ENCODE measurements at places on chromosomes 4 and X.

DNA sequence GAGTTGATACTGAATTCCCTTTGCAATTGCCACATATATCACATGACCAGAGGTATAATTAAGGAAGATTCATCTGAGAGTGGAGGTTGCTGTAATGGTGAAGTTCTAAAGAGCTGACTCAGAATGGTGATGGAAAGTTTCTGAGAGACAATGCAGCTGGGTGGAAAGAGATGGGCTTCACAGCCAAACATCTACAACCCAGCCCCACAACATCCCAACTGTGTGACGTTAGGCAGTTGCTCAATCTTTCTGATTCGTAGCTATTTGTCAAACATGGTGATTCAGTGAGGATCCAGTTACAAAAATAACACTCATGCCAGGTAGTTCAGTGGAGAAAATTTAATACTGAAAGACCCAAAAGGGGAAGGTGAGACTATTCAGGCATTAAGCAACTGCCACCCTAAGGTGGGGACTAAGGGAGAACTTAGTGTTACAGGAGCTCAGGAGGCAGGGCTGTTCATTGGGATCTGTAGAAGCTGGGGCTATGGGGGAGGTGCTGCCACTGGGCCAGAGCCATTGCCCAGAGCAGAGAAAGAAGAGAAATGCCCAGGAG, 6.9 kb upstream of the AFF1 start:
- no peak for DNase-seq

GRCh38 chrX:29478336-29479069, 736.9 kb upstream of the MAGEB2 start:
- DNase-seq, result peak; percentile 41

GRCh38 chr4:115201042-115201330, 87.6 kb upstream of the NDST4 start:
- DNase-seq, result no peak

- DNase-seq, result no peak
These were observed 488.9 kb upstream of the PCDH10 start for GRCh38 chr4:132660181-132660580.

DNA sequence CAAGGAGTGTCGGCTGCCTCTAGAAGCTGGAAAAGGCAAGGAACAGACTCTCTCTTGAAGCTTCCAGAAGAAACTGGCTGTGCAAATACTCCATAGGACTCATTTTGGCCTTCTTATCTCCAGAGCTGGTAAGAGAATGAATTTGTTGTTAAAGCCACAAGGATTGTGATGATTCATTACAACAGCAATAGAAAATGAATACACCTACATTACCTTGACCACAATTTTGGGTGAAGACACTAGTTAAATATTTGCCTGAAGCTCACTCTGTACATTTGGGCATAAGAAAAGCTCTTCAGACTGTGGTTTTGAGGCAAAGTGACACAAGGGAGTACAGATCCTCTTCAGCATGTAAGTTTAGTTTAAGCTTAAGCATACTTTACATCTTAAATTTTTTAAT, 134.5 kb upstream of the TLL1 start:
- DNase-seq, result no peak

GRCh38 chr4:65535113-65535512, 135.2 kb downstream of the EPHA5 start:
- no peak for DNase-seq

GRCh38 chr4:111263836-111264235, 641.0 kb upstream of the PITX2 start:
- peak; percentile 55 for DNase-seq

GRCh38 chrX:13268874-13269273, 51.0 kb downstream of the ATXN3L start:
- DNase-seq, result no peak

DNA sequence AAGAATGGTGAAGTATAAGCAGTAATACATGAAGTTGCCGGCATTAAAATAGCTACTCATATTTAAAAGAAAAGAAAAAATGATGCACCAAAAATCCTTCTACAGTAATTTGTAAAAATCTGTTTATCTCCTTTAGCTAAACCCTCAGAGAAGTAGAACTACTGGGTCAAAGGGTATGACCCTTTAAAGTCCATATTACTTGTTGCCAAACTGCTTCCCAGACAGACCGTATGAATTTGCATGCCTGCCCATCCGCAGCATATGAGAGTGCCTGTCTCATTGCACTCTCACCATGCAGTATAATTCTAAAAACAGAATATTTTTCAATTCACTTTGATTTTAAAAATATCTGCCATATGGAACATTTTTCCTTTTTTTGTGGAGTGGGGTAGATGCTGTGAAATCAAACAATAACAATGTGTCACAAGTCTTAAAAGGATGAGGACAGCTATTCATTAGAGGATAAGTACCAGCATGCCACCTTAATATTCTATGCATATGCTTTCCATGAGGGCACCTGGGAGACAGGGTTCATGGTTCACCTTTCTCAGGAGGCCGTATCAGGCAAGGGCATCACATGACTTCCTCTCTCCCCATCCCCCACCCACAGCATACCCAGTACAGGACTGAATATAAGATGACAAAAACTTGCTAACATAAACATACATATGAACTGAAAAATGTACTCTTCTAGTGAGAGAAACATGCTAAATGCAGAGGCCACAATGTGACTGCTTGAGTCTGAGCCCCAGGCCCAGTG, 17.8 kb downstream of the ZDHHC9 start:
- DNase-seq, result no peak

DNA sequence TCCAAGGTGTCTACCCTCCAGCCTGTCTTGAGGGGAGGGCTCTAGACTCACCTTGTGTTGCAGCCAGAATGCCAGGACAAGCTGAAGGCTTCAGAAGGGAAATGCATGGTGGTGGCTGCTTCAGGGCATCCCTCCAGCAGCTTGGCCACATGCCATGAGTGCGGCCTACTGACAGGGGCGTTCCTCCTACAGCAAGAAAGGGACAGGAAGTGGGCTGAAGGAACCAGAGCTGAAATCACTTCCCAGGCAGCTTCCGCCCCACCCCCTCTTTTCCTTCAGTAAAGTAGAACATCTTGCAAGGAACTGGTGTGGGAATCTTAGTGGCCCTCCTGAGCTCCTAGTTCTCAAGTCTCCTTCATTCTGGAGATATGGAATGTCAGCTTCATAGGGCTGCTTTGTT, 167.5 kb upstream of the DGKK start:
- DNase-seq, result no peak

- no peak for DNase-seq
These were observed 28.4 kb upstream of the WFS1 start for GRCh38 chr4:6241062-6241845.

GRCh38 chr4:76607846-76608245, 172.8 kb downstream of the SHROOM3 start:
- no peak for DNase-seq

DNA sequence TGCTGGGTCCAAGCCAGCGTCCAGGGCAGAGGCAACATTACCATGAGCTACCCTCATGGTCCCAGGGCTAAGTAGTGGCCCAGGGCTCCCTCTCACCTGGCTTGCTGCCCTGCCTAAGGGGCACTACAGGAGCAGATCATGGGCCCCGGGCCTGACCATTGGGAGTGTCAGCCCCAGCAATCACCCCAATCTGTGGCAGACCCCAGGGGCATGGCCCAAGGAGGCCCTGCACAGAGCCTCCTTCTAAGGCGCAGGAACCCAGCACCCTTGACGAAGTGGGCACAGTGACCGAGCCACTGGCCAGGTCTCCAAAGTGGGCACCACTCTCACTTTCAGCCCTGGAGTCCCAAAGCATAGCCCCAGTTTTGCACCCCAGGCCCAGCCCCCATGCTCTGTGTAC, 667.1 kb downstream of the SH3BGRL start:
- no peak for DNase-seq

- no peak for DNase-seq
These were observed 155.6 kb upstream of the PACRGL start for GRCh38 chr4:20544645-20545044.

GRCh38 chr4:189162888-189163287, 777.8 kb upstream of the FRG1 start:
- no peak for DNase-seq

GRCh38 chr4:167234316-167234881, at the start of gene SPOCK3:
Gene SPOCK3, minus strand, starts transcription at chr4:167234494.
- DNase-seq, result peak; percentile 56

DNA sequence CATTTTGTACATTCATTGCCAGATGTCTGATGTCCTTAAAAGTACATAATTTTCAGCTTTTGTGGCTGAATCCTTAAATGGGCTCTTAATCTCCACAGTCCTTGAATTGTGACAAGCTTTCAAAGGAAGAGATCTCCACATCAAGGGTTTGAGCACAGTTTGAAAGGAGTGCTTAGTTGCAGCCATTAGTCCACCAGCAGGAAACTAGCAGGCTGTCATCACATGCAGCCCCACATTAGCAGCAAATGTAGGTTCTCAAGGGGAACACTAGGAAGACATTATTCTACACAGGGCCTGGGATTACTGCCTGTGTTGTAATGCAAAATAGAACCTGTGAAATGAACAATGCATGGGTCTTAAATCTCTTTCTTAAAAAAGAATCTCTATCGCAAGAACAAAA, 173.2 kb downstream of the CBLL2 start:
- no peak for DNase-seq

- DNase-seq, result no peak
These were observed 390.5 kb upstream of the TECRL start for GRCh38 chr4:64799751-64800150.

- DNase-seq, result peak; percentile 21
These were observed 126.3 kb downstream of the ATG4A start for GRCh38 chrX:108217876-108218275.

DNA sequence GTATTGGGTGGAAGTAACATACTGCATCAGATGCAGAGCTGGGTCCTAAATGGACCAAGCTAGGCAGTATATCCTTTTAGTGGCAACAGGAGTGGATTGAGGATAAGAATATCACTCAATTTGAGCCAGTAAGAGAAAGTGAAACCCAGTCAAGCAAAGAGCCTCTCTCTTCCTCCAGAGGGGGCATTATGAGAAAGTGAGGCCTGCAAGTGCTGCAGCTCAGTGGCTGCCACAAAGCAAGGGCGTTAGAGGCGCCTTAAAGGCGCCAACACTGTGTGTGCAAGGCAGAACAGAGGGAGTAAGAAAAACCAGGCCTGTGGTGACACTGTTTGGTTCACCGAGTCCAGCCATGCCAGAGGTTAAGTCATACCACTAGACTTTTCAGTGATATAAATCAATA, 17.5 kb downstream of the STX18 start:
- DNase-seq, result no peak

DNA sequence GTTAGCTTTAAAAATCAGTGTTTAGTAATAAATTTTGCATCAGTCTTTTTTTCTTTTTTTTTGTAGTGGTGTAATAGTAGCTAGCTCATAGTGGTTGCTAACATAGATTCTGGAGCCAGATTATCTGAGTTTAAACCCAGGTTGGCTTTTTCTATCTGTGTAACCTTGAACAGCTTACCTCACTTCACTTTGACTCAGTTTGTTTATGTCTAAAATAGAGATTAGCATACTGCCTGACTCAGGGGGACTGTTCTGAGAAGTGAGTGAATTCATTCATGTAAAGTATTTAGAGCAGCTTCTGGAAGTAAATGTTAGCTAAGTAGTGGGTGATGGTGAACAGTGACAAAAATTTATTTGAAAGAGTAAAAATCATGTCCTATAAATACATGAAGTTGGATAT, 32.9 kb downstream of the CPEB2 start:
- DNase-seq, result no peak

GRCh38 chrX:97238632-97239031, 354.9 kb downstream of the RPA4 start:
- no peak for DNase-seq

DNA sequence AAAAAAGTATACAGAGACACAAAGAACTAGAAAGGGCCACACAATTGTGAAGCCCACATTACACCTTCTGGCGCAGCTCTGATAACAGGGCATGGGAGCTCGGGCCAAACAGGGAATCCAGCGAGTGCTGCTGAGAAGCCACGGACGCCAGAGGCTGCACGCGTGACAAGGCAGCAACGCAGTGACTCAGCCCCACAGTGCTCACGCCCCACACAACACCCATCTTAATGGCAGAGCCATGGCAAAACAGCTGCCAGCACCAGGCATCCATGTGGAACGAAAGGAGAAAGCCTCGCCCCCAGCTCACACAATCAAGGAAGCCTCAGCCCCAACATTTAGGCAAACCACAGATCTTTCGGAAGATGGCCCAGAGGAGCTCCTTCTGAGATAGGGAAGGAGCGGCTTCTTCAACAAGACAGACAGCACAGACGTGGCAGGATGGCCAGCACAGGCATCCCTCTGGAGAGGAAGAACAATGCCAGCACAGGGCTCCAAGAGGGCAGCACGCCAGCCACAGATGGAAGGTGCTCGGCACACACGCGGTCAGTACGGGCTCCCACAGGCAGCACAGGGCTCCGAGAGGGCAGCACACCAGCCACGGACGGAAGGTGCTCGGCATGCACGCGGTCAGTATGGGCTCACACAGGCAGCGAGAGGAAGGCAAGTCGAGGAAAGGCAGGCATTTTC, 33.1 kb downstream of the GAK start:
- no peak for DNase-seq

GRCh38 chr4:19936476-19936875, 315.2 kb upstream of the SLIT2 start:
- DNase-seq, result no peak

DNA sequence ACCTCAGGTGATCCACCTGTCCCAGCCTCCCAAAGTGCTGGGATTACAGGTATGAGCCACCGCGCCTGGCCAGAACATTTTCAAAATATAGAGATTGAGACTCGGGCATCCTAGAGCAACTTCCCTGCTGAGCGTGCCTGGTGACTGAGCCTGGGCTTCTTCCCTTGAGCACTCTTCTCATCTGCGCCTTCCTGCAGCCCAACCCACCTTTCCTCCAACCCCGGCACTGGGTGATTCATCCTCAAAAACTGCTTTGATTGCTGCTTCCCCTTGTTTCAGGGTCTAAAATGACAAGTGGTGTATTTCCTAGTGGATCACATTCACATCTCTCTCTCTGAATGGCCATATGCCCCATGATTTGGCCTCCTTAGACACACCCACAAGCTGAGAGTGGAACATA, 37.8 kb downstream of the PHKA2 start:
- DNase-seq, result no peak

GRCh38 chr4:113383111-113383785, 333.8 kb downstream of the ANK2 start:
- DNase-seq, result no peak

DNA sequence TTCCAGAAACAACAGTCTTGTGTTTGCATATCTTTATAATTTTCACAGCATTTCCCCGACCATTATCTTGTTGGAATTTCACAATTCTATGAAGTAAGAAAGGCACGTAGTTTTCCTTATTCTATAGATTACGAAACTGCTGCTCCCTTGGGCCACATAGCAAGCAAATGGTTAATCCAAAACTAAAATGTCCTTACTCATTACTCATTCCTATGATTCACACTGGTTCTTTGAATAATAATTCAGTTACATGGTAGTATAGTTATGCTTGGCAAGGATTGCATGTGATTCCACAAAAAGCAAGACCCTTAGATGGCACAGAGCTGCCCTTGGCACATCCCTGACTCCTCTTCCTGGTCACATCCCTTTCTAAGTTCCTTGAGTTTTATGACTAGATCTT, 51.2 kb downstream of the OR13H1 start:
- DNase-seq, result no peak

- DNase-seq, result no peak
These were observed 103.5 kb downstream of the TECRL start for GRCh38 chr4:64305565-64306254.

Data from testis (tissue), 5 donors.